A673 (cell line): ENCODE measurements at places on chromosomes 3 and 15. TPM values are rescaled to one million over a fixed set of nuclear protein-coding genes. Genes with fewer than 3 reads are reported as not detected.

The SUCLG2 gene
- 7.4 and 9.4 TPM in 2 replicates for total RNA-seq

The CPN2 gene
- not detected in 2 replicates for total RNA-seq

The REC114 gene
- not detected in 2 replicates for total RNA-seq

The RASL12 gene
- total RNA-seq, result 0.69 and 1.2 TPM in 2 replicates

The CPNE4 gene
- 2.9 and 5.7 TPM in 2 replicates for total RNA-seq

The GOLGA6D gene
- total RNA-seq, result 0.13 TPM in 1 of 2 replicates, not detected in the other

The TRPM1 gene
- not detected in 2 replicates for total RNA-seq

- H3K4me1 ChIP-seq, result no peaks in the 10 kb centered on the region
- no peak for DNase-seq
- no peak overlapping the region for H3K27ac ChIP-seq
- no peak overlapping the region for H3K4me3 ChIP-seq
- H3K36me3 ChIP-seq, result peaks cover 3% of the 10 kb centered on the region
- H3K27me3 ChIP-seq, result no peaks in the 10 kb centered on the region
These were observed 12.0 kb upstream of the XXYLT1 start for GRCh38 chr3:195282961-195283360.

DNA sequence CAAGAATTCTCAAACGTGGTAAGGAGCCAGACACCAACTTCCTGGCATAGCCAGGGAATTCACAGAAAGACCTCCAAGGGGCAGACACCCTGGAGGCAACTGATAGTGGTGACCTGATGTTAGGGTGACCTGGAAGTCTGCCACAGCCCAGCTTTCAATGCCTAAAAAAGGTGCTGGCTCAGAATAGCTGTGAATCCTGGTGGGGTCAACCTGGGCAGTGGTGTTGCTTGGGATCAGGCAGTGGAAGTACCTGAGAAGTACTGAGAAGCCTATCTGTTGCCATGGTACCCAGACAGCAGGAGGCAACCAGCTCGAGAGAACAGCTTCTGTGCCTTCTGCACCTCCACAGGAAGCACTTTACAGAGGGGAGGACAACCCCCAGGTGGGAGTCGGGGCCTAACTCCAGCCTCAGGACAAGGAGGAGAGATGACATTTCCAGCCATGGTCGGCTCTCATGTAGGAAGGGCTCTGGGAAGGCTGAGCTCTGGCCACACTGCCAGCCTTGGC is 55.4 kb upstream of the LARS2 start:
- DNase-seq, result no peak
- no peak overlapping the region for H3K4me3 ChIP-seq

DNA sequence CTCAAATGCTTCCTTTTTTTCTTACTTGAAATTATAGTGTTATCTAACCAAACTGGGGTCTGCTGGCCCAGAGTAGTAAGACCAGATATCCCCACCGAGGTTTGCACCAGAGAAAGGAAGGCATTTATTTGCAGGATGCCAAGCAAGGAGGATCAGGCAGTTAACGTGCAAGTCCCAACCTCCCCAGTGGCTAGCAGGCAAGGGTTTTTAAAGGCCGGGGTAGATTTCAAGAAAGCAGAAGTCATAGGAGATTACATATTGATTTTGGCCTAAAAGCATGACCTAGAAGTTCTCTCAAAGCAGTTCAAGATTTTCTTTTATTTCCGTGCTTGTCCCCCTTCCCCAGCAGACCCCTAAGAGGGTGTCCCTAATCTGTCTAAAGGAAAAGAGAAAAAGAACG is 32.8 kb upstream of the STRIT1 start:
- no peak for DNase-seq
- no peak overlapping the region for H3K27ac ChIP-seq
- H3K4me1 ChIP-seq, result peaks cover 5% of the 10 kb centered on the region
- no peaks in the 10 kb centered on the region for H3K27me3 ChIP-seq
- H3K36me3 ChIP-seq, result no peaks in the 10 kb centered on the region

GRCh38 chr3:108106449-108106848 is 15.6 kb upstream of the CD47 start:
- DNase-seq, result no peak
- no peaks in the 10 kb centered on the region for H3K36me3 ChIP-seq
- no peak overlapping the region for H3K27ac ChIP-seq
- H3K27me3 ChIP-seq, result no peaks in the 10 kb centered on the region
- H3K4me3 ChIP-seq, result no peak overlapping the region

DNA sequence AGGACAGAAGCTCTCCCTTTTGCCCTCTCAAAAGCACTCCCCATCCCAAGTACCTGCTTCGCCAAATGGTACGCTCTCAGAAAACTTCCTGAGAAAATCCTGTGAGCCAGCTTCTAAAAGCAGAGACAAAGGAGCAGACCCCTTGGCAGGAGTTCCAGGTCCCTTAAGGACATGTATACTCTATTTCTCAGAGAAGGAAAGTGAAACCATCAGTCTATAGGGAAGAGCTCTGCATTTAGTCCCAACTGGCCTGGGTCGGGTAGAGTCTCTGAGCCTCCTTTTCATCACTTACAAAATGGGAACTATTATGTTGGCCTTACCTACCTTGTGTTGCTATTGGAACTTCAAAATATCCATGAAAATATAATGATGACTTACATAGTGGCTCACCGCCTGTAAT is 19.7 kb downstream of the DAPK2 start:
- no peak for DNase-seq
- no peak overlapping the region for H3K4me3 ChIP-seq
- no peaks in the 10 kb centered on the region for H3K27me3 ChIP-seq
- no peaks in the 10 kb centered on the region for H3K36me3 ChIP-seq

GRCh38 chr15:74960286-74960685 is 3.7 kb upstream of the RPP25 start:
- H3K4me1 ChIP-seq, result peaks cover 60% of the 10 kb centered on the region
- no peak overlapping the region for H3K27ac ChIP-seq
- H3K36me3 ChIP-seq, result no peaks in the 10 kb centered on the region
- DNase-seq, result no peak

- peaks cover 26% of the 10 kb centered on the region for H3K4me1 ChIP-seq
- peak overlapping the region; percentile 34 for H3K4me3 ChIP-seq
- DNase-seq, result peak; percentile 98
- no peaks in the 10 kb centered on the region for H3K27me3 ChIP-seq
- peak overlapping the region; percentile 68 for H3K27ac ChIP-seq
These were observed 6.6 kb downstream of the MAP2K5 start for GRCh38 chr15:67548862-67549651.

DNA sequence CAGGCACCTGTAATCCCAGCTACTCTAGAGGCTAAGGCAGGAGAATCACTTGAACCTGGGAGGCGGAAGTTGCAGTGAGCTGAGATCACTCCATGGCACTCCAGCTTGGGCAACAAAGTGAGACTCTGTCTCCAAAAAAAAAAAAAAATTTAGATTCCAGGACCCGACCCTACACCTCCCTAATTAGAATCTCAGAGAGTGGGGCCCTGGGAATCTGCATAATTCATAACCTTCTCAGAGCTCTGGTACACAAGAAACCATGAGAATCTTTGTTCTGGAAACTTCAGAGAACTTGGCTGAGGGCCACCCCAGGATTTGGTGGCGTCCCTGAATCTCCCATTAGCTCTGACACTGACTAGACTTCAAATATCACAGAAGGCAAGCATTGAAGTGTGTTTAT is 31.5 kb downstream of the B3GNT5 start:
- H3K4me1 ChIP-seq, result peaks cover 13% of the 10 kb centered on the region
- no peaks in the 10 kb centered on the region for H3K27me3 ChIP-seq
- H3K27ac ChIP-seq, result no peak overlapping the region

DNA sequence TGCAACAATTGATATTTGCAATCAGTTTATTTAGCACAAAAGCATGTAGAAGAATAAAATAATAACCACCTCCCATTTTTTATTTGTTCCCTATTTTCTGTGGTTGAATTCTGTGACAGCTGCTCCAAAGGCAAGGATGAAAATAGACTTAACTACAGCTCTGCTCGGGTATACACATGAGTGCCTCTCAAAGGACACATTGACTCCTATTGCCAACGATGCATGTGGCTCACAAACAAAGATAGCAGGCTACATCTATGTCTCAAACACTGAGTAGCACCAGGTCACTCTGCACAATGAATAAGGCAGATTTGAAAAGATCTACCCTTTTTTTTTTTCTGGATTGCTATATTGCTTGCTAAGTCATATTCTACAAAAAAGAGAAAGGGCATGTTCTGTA is 612.9 kb downstream of the ROBO1 start:
- no peak overlapping the region for H3K4me3 ChIP-seq
- no peaks in the 10 kb centered on the region for H3K4me1 ChIP-seq
- no peaks in the 10 kb centered on the region for H3K36me3 ChIP-seq
- no peaks in the 10 kb centered on the region for H3K27me3 ChIP-seq
- no peak for DNase-seq

DNA sequence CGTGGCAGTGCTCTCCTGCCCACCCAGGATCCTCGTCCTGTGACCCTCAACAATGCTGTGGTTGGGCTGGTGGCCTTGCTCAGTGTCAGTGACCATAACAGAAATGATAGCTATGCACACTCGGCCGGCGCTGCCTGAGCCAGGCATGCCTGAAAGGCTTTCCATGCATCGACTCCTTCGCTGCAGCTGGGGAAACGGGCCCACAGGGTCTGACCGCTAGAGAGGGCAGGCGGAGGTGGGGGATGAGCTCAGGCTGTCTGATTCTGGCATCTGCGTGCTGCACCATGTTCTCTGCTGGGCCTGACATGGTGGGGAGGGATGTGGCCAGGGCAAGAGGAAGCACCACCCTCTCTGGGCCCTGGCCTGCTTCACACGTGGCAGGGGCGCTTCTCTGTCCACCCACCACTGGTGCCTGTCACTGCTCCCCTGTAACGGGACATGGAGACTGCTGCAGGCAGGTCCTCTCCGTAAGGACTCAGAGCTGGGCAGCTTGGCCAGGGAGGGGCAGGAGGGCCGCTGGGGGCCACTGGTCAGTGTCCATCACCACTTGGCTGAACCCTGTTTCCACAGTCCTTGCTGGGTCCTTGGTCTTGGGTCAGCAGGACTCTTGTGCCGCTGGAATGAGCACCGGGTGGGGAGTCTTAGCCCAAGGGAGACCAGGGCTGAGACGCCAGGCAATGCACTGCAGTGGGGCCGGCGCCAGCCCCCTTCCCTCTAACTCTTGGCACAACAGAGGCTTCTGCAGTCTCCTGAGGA is 64.1 kb upstream of the RPL32 start:
- H3K4me1 ChIP-seq, result no peaks in the 10 kb centered on the region
- H3K36me3 ChIP-seq, result no peaks in the 10 kb centered on the region
- H3K27ac ChIP-seq, result no peak overlapping the region
- H3K4me3 ChIP-seq, result no peak overlapping the region

- DNase-seq, result peak; percentile 9
- H3K27me3 ChIP-seq, result no peaks in the 10 kb centered on the region
- H3K27ac ChIP-seq, result no peak overlapping the region
- no peaks in the 10 kb centered on the region for H3K36me3 ChIP-seq
These were observed 65.5 kb upstream of the C3orf49 start for GRCh38 chr3:63753567-63753966.

DNA sequence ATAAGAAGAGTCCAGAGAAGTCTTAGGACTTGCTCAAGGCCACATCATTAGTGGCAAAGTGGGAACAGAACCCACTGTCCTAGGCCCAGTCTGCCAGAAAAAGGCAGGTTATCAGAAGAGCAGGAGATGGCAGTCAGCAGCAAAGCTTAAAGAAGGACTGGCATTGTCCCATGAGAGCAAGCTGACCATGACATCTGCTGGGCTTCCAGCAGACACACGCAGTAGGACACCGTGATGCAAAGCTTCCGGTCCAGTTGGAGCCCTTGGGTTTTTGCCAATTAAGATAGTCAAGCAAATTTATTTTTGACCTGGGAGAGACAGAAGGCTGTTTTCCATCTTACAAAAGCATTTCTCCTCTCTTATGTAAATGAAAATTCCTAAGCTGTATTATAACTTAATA is 42.1 kb downstream of the ZBTB38 start:
- DNase-seq, result peak; percentile 58
- H3K27me3 ChIP-seq, result no peaks in the 10 kb centered on the region
- H3K4me1 ChIP-seq, result peaks cover 41% of the 10 kb centered on the region
- no peak overlapping the region for H3K4me3 ChIP-seq
- H3K27ac ChIP-seq, result peak overlapping the region; percentile 66

- H3K36me3 ChIP-seq, result no peaks in the 10 kb centered on the region
- no peak for DNase-seq
- no peak overlapping the region for H3K4me3 ChIP-seq
- H3K27ac ChIP-seq, result no peak overlapping the region
These were observed 681.2 kb upstream of the GRM7 start for GRCh38 chr3:6179761-6180160.

DNA sequence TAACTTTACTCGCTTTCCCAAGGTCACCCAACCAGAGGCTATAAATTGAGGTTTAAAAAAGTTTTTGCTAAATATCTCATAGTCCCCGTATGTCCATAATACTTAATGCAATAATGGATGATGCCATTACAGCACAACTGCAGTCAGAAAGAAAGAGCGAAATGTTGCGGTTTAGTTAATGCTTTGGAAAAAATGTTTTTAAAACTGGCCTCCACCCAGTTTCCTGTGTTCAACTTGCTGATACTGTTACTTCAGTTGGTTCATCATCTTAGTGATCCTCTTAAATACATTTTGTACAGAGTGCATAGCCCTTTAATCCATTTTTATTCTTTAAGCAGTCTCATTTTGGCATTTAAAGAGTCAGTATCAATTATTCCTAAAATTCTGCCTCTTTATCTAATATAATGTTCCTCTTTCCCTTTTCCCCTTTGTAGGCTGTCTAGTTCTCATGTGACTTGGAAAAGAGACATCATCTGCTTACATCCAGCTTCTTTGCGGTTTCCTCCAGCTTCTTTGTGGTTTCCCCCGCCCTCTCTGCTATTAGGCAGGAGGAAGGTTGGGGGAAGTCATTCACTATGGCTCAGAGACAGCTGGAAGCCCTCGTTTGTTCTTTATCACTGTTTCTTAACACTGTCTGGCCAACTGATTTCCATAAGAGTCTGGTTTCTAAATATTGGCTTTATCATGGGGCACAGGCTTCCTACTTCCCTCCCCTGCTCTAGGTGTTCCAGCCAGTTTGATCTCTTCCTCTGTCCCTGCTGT is 154.3 kb downstream of the GOLIM4 start:
- no peaks in the 10 kb centered on the region for H3K36me3 ChIP-seq
- H3K4me1 ChIP-seq, result no peaks in the 10 kb centered on the region
- H3K4me3 ChIP-seq, result no peak overlapping the region

DNA sequence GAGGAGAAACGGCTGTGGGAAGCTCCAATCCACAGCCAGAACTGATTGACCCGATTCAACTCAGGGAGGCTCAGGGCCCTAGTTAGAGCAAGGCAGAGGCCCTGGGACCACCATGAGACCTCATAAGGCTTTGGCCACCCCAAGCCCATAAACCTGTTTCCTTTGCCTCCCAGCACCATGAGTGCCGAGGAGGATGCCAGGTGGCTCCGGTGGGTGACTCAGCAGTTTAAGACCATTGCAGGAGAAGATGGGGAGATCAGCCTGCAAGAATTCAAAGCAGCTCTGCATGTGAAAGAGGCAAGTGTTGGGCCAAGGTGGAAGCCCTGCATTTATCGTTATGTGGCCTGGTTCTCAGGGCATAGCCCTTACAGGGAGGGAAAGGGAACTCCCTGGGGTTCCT is 11.9 kb downstream of the NOX5 start:
- no peaks in the 10 kb centered on the region for H3K4me1 ChIP-seq
- DNase-seq, result no peak
- no peaks in the 10 kb centered on the region for H3K27me3 ChIP-seq

GRCh38 chr3:36250191-36250590 is 130.1 kb upstream of the STAC start:
- no peak overlapping the region for H3K27ac ChIP-seq
- no peaks in the 10 kb centered on the region for H3K27me3 ChIP-seq
- H3K36me3 ChIP-seq, result no peaks in the 10 kb centered on the region
- H3K4me1 ChIP-seq, result no peaks in the 10 kb centered on the region

- H3K27ac ChIP-seq, result peak overlapping the region; percentile 75
- H3K27me3 ChIP-seq, result no peaks in the 10 kb centered on the region
- no peaks in the 10 kb centered on the region for H3K36me3 ChIP-seq
- peak; percentile 67 for DNase-seq
- peak overlapping the region; percentile 7 for H3K4me3 ChIP-seq
These were observed 30.0 kb downstream of the CCNL1 start for GRCh38 chr3:157129803-157130466.

GRCh38 chr3:108804437-108804836 is 18.1 kb upstream of the TRAT1 start:
- H3K27me3 ChIP-seq, result no peaks in the 10 kb centered on the region
- no peak overlapping the region for H3K27ac ChIP-seq
- H3K4me3 ChIP-seq, result no peak overlapping the region
- H3K36me3 ChIP-seq, result no peaks in the 10 kb centered on the region
- DNase-seq, result no peak
